NK-92 treated with Interleukin-12 subunit alpha and Interleukin-12 subunit beta, amount 100 ng/mL, for 24 hours (cell line): ENCODE measurements at places on chromosomes 16 and 17.
A peak's percentile ranks its signal among the peaks of the same experiment; 100 is the strongest.

DNA sequence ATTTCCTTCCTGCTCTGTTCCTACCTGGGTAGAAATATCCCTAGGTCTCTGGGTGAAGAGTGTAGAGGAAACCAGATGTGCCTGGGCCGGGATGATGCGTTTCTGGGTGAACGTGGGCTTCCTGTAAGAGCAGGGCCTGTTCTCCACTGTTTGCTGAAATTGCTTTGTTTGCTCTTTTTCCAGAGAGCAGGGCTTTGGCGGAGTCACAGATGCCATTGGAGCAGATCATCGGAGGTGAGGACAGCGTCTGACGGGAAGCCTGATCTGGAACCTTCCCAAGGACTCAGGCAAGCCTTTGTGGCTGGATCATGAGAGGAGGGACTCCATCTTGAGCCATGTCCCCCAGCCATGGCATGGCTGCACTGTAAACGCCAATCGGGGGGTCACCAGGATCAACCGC is 15.4 kb downstream of the DHODH start:
- DNase-seq, result no peak

- DNase-seq, result no peak
Measured at GRCh38 chr17:32943647-32944191, 15.8 kb downstream of the TMEM98 start.

DNA sequence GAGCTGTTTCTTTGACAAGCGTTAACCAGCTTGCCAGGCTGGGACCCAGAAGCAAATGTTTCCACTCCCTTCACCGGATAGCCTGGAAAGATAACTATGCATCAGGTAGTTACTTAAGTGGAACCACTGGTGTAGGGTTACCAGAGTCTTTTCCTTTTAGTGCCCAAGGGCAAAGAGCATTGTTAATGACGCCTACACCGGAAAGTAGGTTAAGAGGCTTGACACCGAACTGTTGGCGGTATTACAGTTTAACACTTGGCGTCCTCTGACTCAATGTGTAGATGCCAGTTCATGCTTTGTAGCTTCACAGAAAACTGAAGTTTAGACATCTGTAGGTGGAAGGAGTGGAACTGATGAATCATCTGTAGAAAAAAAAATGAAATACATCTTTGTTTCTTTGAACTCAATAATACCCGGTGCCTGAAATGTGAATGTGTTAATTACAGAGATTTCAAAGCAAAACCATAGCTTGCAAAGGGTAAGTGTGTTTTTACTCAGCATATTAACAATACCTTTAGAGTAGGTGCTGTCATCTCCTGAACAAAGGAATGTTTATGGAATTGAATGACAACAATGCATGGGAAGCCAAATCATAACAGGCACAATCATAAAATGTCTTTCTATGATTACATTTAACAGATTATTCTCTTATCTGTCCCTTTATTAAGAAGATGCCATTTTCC is 426.7 kb upstream of the SALL1 start:
- DNase-seq, result peak; percentile 70

DNA sequence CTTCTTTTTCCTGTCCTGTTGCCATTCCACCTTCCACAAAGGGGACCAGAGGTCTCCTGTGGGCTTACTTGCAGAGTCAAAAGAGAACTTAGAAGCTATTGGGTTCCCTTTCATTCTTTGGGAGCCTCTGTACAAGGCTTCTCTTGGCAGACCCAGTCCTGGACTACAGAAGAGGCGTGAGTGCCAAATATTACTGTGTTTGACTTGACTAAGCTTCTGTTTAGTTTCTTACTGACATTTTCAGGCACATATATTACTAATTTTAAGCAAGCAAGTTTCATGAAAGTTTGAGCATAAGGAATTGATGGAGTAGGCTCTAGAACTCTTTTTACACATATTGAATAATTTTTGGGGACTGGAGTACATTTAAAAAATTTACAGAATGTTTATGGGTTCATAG is 254.4 kb downstream of the HAPSTR1 start:
- DNase-seq, result no peak

GRCh38 chr17:4009186-4009785 is 45.0 kb upstream of the ATP2A3 start:
- no peak for DNase-seq

GRCh38 chr16:20871258-20871657 is 28.9 kb downstream of the DCUN1D3 start:
- no peak for DNase-seq

DNA sequence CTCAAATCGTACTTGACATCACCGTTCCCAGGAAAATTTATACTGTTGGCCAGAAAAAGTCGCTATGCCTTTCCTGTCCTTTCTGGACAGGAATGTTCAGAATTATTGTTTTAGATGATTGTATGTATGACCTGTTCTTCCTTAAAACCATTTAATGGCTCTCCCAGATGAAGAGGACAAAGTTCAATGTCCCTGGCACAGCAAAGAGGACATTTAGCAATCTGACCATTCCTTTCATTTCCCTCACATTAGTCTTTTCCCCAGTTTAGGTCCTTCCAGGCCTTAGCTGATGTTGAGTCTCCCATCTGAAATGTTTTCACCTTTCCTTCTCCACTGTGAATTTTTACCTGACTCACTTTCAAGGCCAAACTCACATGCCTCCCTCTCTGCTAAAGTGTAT is 938.9 kb downstream of the CDH11 start:
- no peak for DNase-seq

DNA sequence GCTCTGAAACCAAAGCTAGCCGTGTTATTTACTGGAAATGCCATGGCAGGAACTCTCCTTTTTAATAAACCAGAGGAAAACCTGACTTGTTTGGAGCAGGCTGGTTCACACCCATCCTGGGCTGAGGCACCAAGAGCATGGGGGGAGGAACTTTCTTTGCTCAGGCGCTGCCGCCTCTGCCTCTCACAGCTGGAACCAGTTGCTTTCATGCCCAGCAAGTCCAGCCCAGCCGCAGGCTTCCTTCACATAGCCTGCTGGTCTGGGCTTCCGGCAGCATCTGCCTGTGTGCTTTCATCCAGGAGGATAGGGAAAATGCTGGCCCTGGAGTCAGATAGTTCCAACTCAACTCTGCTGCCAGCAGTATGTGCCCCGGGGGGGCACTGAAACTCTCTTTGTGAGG is 88.1 kb upstream of the ASIC2 start:
- DNase-seq, result no peak

GRCh38 chr16:50731989-50732832 is 9.7 kb upstream of the CYLD start:
- DNase-seq, result no peak

GRCh38 chr16:65153365-65154105 is 31.7 kb upstream of the CDH11 start:
- no peak for DNase-seq

GRCh38 chr17:48553826-48554225 is 8.9 kb upstream of the HOXB2 start:
- DNase-seq, result no peak

DNA sequence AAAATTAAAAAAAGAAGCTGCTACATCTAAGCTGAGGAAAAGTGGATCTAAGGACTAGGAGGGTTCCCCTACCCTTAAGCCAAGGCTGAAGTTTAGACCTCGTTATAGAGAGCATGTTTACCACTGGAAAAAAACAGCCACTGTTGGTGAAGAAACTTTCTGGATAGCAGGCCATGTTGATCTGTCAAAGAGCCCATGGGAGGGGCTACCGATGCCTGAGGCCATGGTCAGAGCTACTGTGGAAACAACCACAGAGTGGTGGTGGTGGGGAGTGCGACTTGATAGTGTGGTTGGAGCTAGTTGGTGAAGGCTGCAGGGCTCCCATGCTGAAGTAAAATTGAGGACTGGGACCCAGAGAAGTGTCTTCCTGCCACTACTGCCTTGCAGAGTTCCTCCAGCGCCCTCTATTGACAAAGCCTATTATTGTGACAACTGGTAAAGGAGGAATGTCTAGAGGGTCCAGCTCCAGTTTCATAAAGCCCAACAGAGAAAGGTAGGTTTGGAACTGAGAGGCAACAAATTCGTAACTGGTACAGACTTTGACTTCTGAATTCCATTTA is 12.7 kb upstream of the FAM20A start:
- peak; percentile 16 for DNase-seq

- DNase-seq, result no peak
Measured at GRCh38 chr16:85302018-85302847, 190.0 kb upstream of the CIBAR2 start.

DNA sequence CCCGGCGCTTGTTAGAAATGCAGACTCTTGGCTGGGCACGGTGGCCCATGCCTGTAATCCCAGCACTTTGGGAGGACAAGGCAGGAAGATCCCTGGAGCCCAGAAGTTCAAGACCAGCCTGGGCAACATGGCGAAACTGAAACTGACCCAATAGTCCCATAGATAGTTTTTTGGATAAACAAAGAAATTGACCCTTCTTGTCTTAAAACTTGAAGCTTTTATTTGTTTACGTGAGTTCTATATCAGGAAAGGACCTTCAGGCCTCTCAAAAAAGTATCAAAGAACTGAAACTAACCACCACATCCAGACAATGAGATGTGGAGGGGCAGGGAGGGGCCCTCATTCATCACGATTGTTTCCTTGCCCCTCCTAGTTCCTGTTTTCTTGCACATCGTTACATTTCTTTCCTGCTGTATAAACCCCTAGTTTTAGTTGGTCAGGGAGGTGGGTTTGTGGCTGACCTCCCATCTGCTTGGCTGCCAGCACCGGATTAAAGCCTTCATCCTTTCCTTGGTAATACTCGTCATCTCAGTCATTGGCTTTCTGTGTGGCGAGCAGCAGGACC is 29.9 kb upstream of the PRM1 start:
- no peak for DNase-seq

GRCh38 chr16:82955741-82956348 is 329.1 kb downstream of the CDH13 start:
- peak; percentile 12 for DNase-seq

- DNase-seq, result no peak
Measured at GRCh38 chr16:81532491-81533174, 88.0 kb downstream of the CMIP start.

- DNase-seq, result no peak
Measured at GRCh38 chr17:39899215-39899614, 19.2 kb downstream of the GSDMB start.

DNA sequence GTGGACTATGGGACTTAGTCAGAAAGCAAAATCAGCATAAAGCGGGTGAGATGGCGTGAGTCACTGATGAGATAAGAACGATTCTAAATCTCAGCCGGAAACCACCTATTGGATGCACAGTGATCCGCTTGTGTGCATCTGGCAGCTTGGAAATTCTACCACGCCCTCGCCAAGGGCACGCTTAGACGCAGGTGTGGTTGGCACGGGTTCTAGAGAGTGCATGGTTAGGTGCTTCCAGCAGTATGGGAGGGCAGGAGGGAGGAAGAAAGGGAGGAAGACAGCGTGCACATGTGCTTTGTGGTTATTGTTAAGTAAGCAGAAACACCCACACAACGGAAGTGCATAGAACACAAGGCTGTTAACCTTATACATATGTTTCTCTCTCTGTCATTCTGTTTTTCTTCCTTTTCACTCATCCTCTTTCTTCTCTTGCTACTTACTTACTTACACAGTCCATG is 374.0 kb upstream of the ASIC2 start:
- no peak for DNase-seq

DNA sequence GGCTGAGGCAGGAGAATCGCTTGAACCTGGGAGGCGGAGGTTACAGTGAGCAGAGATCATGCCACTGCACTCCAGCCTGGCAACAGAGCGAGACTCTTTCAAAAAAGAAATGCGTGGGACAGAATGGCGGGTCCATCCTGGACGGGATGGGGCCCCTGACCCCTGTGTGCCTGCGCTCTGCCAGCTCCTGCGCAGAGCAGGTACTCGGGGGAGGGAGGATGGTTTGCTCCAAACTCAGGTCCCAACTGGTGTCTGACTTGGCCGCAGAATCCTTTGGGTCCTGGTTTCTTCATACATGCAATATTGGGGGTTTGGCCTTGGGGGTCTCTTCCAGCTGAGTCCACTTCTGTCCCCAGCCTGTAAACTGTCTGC is 10.4 kb downstream of the CHMP6 start:
- DNase-seq, result no peak

DNA sequence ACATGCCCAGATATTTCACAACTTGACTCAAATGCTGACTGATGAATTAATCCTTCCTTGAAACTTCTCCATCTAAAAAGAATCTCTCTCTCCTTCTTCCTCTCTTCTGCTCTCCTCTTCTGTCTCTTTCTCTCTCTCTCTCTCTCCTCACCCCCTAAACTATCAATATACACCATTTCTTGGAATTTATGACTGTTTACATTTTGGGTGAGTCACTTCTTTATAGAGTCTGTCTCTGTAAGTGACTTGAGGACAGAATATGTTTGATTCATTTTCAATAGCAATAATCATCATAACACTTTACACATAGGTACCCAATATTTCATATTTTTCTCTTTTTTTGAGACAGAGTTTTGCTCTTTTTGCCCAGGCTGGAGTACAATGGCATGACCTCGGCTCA is 15.3 kb downstream of the OR3A1 start:
- no peak for DNase-seq

DNA sequence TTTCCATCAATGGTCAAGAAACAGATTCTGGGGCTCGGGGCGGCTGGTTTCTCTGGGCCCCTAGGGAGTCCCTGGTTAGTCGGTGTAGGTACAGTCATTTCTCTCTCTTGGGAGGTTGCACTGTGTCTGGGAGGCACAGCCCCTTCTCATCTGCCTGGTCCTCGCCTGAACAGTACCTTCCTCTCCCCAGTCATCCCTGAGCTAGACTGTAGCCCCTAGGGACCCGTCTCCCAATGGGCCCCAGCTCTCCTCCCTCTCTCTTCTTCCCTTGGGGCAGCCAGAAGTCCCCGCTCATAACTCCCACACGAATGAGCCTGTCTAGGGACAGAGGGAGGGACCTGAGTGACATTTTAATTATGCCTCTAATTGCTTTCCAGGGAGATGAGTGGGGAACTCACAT is 20.2 kb upstream of the CPSF4L start:
- DNase-seq, result no peak

- no peak for DNase-seq
Measured at GRCh38 chr17:34135841-34136240, 119.2 kb upstream of the CCL2 start.

GRCh38 chr16:12773221-12773620 is 30.5 kb downstream of the CPPED1 start:
- DNase-seq, result no peak

GRCh38 chr16:22161999-22162655 is at the start of gene SDR42E2:
Gene SDR42E2 (plus strand): TSS chr16:22162506. CDS start chr16:22165583, 3,077 bp downstream.
- DNase-seq, result no peak

GRCh38 chr16:83116274-83116892 is 489.6 kb downstream of the CDH13 start:
- no peak for DNase-seq

GRCh38 chr17:77497578-77497934 is 356.8 kb downstream of the SEC14L1 start:
- DNase-seq, result no peak

DNA sequence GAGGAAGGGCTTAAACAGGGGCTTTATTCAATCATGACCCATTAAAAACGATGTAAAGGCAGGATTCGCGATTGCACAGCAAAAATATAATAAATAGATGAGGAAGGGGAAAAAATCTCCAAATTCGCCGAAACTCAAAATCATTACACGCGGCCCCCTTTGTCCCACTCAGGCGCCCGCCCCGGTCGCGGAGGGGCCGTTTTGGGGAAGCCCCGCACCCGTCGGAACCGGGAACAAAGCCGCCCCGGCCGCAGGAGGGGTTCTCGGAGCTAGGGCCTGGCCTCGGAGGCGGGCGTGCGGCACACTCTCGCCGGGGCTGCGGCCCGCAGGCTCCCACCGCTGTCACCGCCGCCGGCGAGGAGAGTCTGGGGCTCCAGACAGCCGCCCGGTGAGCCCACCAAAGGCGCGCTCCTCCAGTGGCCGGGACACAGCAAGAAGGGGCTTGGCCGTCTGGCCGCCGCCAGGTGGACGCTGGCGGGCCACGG is 521 bp downstream of the C16orf87 start:
- DNase-seq, result peak; percentile 51

- no peak for DNase-seq
Measured at GRCh38 chr17:7465597-7466275, 13.7 kb downstream of the ZBTB4 start.
